ENCODE measurements at places on chromosomes 4 and X.

- no peak for DNase-seq
Measured at GRCh38 chr4:131001371-131001770, 1905.4 kb downstream of the C4orf33 start.

DNA sequence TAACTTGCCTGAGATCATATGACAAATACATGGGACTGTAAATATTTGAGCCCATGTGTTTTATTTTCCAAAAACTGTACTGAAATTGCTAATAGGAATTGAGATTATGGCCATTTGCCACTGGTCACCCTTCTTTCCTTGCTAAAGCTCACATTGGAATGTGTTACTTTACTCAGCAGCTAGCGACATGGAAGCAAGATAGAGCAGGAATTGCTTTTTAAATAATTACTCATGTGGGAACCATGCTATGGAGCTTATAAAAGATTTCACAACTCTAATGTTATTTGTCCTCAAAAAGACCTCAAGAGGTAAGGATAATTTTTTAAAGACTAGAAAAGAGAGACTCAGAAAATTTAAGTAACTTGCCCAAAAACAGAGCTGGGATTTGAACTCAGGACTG, 48.8 kb upstream of the AFAP1 start:
- no peak for DNase-seq

GRCh38 chr4:146308951-146309350, 94.6 kb downstream of the REELD1 start:
- DNase-seq: no peak

DNA sequence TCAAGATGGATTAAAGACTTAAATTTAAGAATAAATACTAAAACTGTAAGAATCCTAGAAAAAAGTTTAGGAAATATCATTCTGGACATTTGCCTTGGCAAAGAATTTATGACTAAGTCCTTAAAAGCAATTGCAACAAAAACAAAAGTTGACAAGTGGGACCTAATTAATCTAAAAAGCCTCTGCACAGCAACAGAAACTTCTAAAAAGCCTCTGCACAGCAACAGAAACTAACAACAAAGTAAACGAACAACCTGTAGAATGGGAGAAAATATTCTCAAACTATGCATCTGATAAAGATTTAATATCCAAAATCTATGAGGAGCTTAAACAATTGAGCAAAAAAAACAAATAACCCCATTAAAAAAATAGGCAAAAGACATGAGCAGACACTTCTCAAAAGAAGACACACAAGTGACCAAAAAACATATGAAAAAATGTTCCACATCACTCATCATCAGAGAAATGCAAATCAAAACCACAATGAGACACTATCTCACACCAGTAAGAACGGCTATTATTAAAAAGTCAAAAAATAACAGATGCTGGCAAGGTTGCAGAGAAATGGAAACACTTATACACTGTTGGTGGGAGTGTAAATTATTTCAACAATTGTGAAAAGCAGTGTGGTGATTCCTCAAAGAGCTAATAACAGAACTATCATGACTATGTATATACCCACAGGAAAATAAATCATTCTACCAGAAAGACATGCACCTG, 5.5 kb upstream of the OPRPN start:
- no peak for DNase-seq

DNA sequence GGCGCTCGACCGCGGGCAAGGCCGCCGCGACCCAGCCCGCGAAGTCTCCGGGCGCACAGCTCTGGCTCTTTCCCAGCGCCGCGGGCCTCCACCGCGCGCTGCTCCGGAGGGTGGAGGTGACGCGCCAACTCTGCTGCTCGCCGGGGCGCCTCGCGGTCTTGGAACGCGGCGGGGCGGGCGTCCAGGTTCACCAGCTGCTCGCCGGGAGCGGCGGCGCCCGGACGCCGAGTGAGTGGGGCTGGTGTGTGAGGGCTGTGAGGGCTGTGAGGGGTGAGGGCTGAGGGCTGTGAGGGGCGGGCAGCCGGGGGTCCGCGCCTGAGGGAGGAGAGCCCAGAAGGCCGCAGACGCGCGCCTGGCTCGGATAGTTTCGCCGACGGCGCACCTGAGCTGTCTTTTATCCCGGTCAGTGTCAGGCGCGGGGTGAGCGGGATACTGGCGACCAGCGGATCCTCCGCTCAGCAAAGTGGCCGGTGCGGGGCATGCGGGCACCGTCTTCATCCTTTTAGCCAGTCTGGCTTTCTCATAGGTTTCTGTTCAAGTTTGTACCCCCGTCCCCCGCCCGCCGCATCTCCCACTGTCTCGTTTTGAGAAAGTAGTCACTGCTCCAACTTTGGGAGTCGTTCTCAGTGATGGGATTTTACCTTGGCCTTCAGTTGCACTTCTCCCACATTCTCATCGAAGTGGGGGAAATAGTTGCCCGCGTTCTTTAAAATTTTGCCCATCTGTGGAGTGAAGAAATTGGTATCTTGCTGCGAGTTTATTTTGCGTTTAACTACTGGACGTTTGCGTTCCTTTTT, 586 bp downstream of the HERC5 start:
- DNase-seq: no peak

DNA sequence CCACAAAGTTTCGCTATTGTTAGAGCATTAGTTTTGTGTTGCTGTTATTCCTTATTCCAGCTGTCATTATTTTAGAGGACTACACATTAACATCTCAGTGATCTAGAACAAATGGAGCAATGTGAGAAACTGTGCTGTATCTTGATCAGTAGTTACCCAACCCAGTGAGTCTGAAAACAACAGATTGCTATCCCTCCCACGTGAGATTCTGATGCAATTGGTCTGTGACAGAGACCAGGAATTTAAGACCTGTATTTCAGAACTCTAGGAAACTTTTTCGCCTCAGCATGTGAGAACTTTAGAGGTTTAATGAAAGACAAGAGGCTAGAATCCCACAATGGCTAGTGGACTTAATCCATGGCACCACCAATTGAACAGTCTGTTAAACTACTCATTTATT, 35.7 kb upstream of the CDS1 start:
- DNase-seq: peak; percentile 12

- no peak for DNase-seq
Measured at GRCh38 chrX:8500203-8500602, 35.6 kb downstream of the VCX3B start.

DNA sequence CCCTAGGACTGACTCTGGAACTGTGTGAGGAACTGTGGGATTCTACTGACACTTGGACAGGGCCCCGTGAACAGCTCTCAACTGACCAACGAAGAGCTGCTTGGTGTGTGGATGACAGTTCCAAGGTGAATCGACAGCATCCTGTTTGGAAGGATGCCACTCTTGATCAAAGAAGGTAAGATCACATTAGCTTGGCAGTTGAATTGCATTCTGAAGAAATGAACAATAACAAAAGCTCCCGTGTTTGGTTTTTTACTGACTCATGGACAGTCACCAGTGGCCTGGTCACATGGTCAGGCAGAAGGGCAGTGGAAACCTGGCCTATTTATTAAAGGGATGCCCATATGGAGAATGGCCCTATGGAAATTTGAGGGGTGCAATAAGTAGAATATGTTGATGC, 33.1 kb upstream of the GPR34 start:
- DNase-seq: no peak

- no peak for DNase-seq
Measured at GRCh38 chr4:112531146-112531545, 15.2 kb upstream of the NEUROG2 start.

DNA sequence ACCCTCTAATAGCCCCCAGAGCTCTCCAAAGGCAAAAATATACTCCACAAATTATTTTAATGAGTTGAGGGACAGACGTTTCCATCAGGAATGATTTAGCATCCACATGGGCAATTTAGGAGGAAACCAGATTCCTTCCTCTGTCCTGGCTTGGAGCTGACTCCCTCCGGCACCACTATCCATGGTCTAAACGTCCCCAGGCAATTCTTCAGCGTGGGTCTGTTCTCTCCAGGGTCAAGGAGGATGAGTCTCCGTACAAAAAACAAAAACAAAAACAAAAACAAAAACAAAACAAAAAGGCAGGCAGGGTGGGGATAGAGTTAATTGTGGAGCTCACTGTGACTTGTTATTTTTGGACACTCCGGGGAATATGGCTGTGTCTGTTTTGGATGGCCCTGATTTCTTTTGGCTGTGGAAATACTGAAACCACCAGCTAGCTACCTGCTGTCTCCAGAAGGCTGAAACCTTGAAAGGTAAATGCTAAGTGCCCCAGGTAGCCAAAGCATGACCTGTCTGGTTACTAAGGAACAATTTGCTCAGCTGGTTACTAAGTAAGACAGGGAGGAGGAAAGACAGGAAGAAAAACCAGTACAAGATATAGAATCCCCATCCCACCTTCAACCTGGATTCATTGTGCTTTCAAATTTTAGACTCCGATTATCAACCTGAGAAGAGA, 419.1 kb upstream of the LCORL start:
- no peak for DNase-seq

GRCh38 chrX:46941341-46941740, 29.1 kb downstream of the JADE3 start:
- DNase-seq: no peak

DNA sequence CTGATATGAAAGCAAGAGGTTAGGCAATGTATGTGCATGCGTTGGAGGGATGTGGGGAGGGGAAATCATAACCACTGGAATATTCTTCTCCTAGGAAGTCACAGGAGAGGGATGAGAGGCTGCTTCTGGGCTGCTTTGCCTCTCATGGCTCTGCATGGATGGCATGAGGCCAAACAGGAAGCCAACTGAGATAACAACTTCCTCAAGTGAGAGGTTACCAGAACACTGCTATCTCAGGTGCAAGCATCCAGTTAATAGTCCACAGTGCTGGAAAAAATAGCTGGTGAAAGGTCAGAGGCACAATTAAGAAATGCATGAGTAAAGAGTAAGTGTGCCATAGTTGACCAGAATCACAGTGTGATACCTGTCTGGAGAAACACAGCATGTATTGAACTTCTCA, 113.3 kb downstream of the ELOVL6 start:
- DNase-seq: peak; percentile 18

GRCh38 chr4:25437926-25438325, 60.9 kb downstream of the ANAPC4 start:
- DNase-seq: no peak

GRCh38 chr4:150888217-150888616, 126.9 kb downstream of the LRBA start:
- no peak for DNase-seq

GRCh38 chrX:39144323-39144722, 343.1 kb downstream of the MID1IP1 start:
- peak; percentile 77 for DNase-seq

DNA sequence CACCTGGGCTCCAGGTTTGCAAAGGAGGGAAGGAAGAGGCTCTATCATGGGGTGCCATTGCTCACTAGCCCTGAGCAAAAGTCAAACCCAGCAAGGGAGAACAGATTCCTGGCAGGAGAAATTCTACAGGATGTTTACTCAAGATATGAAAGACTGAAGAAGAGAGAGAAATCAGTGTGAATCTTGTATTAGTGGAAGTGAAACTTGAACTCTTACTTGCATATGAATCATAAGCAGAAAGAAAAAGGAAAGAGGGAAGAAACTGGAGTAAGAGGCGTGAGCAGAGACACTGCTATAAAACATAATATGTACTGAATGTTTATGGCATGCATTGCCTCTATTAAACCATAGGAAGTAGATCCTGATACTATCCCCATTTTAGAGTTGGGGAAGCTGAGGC, 60.9 kb downstream of the C4orf46 start:
- no peak for DNase-seq

DNA sequence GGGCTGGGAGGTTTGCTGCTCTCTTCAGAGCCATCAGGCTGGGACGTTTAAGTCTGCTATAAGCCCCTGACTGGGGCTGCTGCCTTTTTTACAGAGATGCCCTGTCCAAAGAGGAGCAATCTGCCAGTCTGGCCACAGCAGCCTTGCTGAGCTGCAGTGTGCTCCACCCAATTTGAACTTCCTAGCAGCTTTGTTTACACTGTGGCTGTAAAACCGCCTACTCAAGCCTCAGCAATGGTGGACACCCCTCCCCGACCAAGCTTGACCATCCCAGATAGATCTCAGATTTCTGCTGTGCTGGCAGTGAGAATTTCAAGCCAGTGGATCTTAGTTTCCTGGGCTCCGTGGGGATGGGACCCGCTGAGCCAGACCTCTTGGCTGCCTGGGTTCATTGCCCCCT, 40.7 kb downstream of the SPATA18 start:
- DNase-seq: no peak

DNA sequence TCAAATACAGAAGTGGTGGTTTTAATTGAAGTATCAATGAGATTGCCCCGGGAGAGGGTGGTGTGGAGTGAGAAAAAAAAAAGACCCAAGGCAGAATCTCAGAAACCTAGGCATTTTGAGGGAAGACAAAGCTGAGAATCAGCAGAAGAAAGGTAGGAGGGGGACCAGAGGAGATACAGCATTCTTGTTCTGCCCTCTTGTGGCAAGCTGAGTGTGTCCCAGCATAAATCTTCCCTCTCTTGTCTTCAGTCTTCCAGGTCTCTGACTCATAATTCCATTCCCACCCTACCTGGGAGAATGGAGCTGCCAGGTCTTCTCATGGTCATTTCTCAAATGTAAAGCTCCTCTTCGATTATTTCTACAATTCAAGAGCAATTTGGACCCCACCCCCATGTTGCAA, 32.7 kb upstream of the MAGED1 start:
- DNase-seq: no peak

- peak; percentile 63 for DNase-seq
Measured at GRCh38 chr4:169810325-169811323, 52.9 kb upstream of the HPF1 start.

DNA sequence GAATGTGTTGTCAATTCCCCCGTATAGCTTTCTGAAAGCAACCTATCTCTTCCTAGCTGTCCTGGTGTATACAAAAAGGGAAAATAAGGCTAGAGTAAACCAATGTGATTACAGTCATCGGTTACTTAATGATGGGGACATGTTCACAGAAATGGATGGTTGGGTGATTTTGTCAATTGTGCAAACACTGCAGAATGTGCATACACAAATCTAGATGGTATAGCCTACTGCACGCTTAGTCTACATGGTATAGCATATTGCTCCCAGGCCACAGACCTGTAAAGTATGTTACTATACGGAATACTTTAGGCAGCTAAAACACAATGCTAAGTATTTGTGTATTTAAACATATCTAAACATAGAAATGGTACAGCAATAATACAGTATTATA, 5.1 kb downstream of the DTHD1 start:
- no peak for DNase-seq

GRCh38 chr4:45876235-45876890, 247.5 kb downstream of the GABRG1 start:
- no peak for DNase-seq

DNA sequence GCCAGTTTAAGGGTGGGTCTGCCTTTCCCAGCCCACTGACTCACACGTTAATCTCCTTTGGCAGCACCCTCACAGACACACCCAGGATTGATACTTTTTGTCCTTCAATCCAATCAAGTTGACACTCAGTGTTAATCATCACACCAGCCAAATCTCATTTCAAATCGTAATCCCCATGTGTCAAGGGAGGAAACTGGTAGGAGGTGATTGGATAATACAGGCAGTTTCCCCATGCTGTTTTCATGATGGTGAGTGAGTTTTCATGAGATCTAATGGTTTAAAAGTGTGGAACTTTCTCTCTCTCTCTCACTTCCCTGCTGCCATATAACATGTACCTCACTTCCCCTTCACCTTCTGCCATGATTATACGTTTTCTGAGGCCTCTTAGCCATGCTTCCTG, 647.2 kb upstream of the FRG1 start:
- DNase-seq: no peak

Data from HL-60 (cell line).